Activated naive CD4-positive, alpha-beta T cell treated with anti-CD3 and anti-CD28 coated beads for 36 hours (primary cell): ENCODE measurements at places on chromosomes 6 and 20.

DNA sequence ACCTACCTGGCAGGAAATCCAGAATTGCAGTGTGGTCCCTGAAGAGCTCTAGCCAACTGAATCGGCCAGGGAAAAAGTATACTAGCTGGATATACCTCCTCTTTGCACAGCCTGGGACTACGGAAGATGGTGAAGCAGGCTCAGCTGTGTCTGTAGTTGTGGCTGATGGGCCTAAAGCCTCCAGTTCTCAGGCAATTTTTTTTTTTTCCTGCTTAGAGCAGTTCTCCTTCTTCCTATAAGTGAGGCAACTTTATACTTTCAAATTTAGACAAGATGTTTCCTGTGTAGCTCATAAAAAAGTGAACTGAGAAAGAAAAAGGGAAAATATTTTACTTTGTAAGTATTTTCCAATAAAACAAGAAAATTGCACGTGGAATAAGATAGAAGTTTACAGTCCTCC is 172.9 kb downstream of the CARMIL1 start:
- DNase-seq: no peak

GRCh38 chr20:57680131-57680716 is 29.6 kb downstream of the PMEPA1 start:
- DNase-seq: no peak

- DNase-seq: no peak
These were observed 56.4 kb downstream of the B4GALT5 start for GRCh38 chr20:49657118-49657901.

GRCh38 chr6:55835220-55835619 is 40.2 kb downstream of the BMP5 start:
- DNase-seq: no peak

- DNase-seq: no peak
These were observed 2.3 kb downstream of the HSP90AB1 start for GRCh38 chr6:44249082-44249748.

GRCh38 chr6:146550911-146551310 is 7.3 kb downstream of the RAB32 start:
- no peak for DNase-seq

DNA sequence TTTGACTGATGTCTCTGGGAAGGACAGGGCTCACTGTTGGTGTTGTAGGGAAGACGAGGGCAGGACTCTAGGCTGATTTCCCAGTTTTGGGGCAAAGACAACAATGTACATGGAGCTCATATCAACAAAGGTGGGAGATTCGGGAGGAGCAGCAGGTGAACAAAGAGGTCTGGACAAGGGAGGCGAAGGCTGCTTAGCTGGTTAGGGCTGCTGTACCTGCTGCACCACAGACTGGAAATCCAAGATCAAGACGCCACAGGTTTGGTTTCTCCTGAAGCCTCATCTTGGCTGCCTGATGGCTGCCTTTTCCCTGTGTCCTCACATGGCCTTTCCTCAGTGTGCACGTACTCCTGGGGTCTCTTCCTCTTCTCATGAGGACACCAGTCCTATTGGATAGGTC is 287.2 kb downstream of the FOXC1 start:
- DNase-seq: no peak

- no peak for DNase-seq
These were observed 357.5 kb downstream of the HDGFL1 start for GRCh38 chr6:22926790-22927354.

- DNase-seq: no peak
These were observed 397.6 kb downstream of the RNF144B start for GRCh38 chr6:18784794-18785193.

DNA sequence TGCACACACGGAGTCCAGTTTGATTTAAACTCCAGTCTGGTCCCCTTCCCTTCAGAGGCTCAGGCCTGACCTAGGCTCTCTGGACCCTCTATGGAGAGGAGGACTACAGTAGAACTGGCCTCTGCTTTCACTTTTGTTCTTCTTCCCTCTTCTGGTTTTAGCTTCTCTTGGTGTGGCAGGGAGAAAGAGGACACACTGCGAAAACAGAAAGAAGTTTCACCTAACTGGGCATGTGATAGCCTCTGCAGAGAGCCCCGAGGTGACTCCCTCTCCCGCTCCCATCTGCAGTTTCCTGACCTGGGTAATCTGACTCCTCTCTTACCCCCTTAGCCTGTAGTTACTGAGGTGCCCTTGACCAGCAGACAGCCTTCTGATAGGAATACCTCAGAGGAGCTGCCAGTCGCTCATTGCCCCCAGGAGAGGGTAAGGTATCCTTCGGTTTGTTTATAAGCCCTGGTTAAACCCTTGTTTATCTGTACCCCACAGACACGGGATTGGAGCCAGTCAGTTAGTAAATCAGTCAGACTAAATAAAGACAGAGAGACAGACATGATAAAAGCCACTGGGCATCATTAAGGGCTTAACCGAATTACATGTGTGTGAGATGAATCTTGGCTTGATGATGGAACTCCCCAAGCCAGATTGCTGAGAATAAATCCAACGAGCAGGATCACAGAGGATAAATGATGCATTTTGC is 12.0 kb upstream of the DTNBP1 start:
- no peak for DNase-seq
